Stimulated activated CD4-positive, alpha-beta T cell treated with anti-CD3 and anti-CD28 coated beads, Interleukin-12 subunit alpha, Interleukin-12 subunit beta, amount 100 ng/mL, for 4 hours (primary cell): ENCODE measurements at places on chromosomes 13 and 19.
A peak's percentile ranks its signal among the peaks of the same experiment; 100 is the strongest.

DNA sequence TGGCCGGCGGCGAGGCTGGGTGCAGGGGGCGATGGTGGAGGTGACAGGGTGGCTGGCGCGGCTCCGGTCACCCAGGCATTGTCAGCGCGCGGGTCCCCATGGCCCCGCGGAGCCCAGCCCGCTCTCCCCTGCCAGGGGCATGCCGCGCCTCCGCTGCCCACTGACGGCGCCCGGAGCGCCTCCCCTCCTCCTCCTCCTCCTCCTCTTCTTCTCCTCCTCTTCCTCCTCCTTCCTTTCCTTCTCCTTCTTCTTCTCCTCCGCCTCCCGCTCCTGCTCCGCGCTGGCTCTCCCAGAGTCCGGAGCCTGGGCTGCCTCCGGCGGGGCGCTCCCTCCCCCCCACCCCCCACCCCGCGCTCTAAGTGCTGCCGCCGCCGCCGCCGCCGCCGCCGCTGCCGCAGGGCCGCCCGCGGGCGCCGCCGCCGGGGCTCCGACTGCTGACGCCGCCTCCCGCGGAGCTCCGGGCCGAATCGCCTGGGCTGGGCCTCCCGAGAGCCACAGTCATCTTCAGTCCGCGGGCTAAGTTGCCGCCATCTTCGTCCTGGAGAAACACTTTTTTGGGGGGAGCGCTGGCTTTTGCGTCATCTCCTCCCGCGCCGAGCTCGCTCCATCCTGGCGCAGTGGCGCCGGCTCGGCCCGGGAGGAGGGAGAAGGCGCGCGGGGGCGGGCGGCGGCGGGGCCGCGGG lies 348.3 kb downstream of the LIG4 start:
- no peak for DNase-seq

DNA sequence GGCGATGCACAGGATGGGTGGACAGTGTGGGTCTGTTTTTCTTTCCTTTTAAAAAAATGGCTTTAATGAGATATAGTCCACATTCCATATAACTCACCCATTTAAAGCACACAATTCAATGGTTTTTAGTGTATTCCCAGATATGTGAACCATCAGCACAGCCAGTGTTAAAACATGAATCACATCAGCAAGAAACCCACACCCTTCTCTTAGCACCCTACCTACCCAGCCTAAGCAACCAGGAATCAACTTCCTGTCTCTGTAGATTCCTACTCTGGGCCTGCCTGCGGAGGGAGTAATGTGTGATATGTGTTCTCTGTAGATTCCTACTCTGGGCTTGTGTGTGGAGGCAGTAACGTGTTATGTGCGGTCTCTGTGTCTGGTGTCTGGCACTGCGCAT lies 11.9 kb downstream of the TMEM255B start:
- DNase-seq: no peak

- DNase-seq: no peak
Observed at GRCh38 chr13:44690376-44690775, 114.2 kb upstream of the TSC22D1 start.

- no peak for DNase-seq
Observed at GRCh38 chr13:94825507-94825906, 113.2 kb upstream of the SOX21 start.

DNA sequence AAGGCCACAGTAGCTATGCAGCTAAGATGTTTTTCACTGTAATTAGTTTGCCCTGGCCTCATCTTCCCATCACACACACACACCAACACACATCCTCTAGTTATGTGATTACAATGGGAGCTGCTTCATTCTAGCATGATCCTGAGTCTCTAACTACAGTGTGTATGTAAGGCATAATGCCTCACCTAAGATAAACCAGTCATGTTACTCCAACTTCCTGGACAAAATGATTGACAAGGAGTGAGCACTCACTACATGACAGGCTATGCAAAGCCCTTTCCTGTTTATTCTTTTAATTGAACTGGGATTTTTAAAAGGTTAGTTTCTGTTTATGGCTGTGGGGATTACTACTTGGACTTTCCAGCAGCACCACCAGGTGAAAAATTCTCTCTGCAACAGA lies 400.8 kb upstream of the ATXN8OS start:
- DNase-seq: no peak

DNA sequence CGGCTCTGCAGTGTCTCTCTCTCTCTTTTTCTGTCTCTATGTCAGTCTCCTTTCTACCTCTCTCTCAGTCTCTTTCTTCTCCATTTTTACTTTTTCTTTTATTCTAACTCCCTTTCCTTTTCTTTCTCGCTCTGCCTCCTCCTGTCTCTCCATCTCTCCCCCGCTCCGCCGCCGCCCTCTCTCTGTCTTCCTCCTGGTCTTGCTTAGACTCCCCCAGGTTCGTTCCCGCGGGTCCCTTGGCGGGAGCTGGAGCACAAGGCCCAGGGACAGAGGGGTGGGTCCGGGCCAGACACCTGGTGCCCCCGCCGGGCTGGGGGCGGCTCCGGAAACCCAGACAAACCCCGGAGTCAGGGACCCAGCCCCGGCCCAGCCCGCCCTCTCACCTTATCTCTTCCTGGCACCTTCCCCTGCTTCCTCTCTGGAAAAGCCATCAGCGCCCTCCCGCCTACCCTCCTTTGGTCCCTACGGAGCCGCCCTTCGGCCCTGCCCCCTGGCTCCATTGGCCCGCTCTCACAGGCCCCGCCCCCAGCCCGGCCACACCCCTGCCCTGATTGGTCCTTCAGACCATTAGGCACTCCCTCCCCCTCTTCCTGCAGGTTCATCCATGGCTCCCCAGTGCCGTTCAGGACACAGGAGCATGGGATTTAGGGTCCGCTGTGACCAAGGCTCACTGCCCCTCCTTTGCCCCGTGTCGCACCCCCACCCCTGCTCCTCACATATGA lies 15.4 kb upstream of the NOP53 start:
- DNase-seq: peak; percentile 51

DNA sequence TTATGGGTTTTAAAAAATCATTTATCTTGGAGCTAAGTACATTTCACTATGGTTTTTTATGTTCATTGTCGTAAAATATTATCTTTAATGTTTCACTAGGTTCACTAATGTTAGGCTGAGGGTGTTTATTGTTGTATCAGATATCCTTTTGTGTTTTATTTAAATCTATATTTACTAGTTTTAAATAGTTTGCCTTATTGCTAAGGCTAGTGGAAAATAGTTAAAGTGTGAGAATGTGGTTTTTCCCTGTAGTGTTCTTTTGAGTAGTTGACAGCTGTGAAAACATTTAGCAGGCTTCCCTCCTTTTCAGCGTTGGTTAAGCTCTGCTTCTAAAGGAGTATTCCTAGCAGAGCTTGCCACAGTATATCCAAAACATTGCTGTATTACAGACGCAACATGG lies 139.0 kb downstream of the TM9SF2 start:
- no peak for DNase-seq

- DNase-seq: no peak
Observed at GRCh38 chr13:30156270-30156669, 151.1 kb downstream of the KATNAL1 start.

DNA sequence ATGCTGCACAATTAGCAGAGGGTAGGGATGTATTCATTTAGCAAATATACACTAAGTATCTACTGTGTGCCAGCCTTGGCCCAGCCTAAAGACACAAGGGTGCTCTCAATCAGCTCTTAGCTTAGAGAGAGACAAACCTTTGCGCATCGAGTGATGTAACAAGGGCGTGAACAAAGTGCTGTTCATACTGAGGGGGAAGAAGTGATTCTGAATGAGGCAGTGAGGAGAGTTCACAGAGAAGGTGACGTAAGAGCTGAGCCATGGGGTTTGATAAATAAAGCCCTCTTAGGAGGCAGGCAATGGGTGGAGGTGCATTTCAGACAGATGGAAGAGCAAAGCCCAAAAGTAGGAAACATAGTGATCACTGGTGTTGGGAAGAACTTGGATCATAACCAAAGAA lies 68.5 kb downstream of the FLT1 start:
- DNase-seq: no peak

GRCh38 chr13:19645000-19645399 lies 11.5 kb downstream of the MPHOSPH8 start:
- DNase-seq: no peak

DNA sequence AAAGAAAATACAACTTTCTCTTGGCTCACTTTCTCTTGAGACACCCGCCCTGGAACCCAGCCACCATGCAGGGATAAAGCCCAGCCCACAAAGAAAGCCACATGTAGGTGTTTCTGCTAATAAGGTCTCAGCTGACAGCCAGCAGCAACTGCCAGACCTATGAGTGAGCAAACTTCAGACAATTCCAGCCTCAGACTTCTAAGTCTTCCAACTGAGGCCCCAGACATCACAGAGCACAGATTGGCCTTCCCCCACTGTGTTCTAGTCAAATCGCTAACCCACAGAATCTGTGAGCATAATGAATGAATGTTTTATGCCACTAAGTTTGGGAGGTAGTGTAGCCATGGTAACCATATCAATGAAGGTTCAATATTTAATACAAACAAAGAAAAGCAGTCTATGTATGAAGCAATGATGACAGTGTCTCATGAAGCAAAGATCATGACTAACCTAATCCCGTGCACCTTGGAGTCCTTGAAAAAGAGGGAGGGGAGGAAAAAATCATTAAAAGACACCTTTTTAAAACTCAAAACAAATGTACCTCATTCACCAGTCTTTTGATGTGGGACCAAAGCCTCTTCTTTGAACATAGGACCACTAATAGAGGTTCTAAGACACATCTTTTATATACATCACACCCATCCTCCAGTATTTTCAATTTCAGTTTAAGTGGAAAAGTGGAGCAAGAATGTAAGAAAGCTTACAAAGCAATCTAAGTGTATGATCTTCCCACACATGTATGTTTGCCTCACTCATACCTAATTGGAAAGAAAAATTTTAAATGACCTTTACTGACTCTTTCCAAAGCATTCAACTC lies 6.2 kb downstream of the MRPS31 start:
- no peak for DNase-seq

DNA sequence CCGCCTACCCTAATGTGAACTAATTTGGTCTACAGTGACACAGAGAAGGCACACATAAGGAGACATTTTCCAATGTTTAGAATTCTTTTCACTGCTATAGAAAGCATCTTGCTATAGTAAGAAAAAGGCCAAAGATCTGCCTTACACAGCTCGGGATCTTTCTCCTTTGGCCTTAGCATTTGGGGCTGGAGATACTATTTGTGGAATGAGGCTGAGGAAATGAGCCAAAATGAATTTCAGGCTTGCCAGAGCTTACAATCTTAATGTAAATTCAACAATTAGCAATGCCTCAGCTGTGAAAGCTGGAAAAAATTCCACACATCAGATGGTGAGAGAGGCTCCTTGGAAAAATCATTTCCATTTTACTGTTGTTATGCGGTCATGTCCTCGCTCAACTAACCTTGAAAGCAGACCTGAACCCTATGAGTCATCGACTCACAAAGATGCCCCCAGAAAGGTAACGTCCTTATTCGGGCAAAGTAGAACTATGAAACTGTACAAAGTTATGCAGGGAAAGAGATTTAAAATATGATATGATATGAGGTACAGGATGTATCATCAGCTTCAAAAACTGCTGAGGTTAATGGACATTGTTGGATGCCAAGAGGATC lies 324.5 kb upstream of the NBEA start:
- DNase-seq: no peak

- no peak for DNase-seq
Observed at GRCh38 chr13:23760000-23760399, 129.2 kb downstream of the MIPEP start.

- DNase-seq: no peak
Observed at GRCh38 chr13:27497563-27498230, 47.3 kb upstream of the MTIF3 start.

DNA sequence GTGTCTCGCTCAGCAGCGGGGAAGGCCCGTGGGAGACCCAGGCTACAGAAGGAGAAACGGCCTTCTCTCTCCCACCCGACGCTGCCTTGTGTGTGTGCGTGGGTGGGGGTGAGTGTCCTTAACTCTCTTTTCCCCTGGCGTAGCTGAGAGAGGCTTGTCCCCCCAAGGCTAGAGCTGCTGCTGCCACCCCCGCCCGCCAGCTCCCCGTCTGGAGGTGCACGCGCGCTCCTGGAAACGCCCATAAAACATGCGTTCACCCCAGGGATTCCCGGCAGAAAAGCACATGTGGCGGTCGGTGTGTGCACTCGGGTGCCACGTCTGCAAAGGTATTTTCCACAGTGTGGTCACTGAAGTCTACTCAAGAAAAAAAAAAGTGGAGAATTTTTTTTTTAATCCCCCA lies 36.1 kb downstream of the GADD45B start:
- DNase-seq: no peak

DNA sequence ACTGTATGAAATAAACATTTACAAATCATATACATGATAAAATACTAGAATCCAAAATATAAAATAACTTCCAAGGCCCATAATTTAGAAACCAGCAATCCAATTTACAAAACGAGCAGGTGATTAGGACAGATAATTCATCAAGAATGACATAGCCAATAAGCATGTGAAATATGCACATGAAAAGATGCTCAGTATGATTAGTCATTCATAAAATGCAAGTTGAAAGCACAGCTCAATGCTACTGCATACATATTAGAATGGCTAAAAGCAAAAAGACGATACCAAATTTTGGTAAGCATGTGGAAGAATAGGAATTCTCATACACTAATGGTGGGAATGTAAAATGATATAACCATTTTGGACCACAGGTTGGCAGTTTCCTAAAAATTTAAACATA lies 837.2 kb upstream of the MIR17HG start:
- no peak for DNase-seq

- DNase-seq: no peak
Observed at GRCh38 chr19:33677745-33678426, 56.1 kb downstream of the CHST8 start.

- no peak for DNase-seq
Observed at GRCh38 chr19:43644181-43644580, 4.5 kb upstream of the CADM4 start.

GRCh38 chr19:1052349-1052975 lies 12.6 kb downstream of the ABCA7 start:
- no peak for DNase-seq

- no peak for DNase-seq
Observed at GRCh38 chr13:79270859-79271258, 135.2 kb downstream of the RBM26 start.

DNA sequence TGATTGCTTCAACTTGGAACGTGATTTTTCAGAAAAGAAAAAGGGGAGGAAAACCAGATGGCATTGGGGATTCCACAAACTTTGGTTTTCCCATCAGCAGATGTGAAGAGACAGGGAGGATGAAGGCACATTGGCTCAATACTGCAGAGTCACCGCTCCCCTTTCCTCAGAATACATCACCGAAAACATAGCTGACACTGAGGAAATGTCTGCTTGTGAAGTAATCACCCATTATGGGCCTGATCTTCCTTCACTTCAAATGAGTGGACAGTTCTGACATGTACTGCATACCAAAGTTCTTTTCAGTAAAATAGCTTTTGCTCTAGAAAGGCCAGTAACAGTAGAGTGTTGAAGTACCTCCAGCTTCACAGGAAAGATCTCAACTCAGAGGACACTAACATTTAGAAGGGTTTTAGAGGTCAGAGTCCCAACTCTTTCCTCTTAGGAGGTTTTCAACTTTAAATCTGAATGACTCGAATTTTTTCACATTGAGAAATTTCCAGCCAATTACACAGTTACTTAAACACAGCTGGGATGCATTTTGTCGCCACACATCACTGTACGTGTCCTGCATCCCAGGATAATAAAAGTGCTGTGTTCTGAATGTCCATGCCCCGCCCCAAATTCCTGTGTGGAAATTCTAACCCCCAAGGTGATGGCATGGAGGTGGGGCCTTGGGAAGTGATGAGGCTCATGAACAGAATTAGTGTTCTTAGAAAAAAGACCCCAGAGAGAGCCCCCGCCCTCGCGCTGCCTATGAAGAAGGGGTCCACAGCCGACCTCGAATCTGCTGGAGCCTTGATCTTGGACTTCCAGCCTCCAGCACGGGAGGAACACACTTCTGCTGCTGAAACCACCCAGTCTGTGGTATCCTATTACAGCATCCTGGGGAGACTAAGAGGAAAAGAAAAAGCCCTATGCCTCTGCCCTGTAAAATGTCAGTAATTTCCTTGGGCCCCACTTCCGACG lies 77.7 kb downstream of the COL4A1 start:
- DNase-seq: no peak
